ENCODE measurements at places on chromosomes 1 and 21.

DNA sequence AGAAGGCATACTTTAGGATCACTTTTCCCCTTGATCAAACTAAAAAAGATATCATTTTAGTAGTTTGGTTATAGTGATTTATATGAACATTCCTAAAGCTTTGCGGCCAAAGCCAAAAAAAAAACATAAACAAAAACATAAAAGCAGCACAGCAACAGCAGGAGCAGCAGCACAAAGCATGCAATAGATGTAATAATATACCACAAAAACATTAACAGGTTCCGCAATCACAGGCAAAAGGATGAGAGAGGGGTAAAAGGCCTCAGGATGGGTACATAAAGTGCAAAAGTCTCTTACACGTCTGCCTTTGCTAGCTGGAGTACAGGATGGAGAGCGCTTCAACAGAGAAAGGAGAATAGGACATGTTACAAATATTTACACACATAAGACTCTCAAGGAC, 119.0 kb downstream of the COQ8A start:
- no peak for DNase-seq

DNA sequence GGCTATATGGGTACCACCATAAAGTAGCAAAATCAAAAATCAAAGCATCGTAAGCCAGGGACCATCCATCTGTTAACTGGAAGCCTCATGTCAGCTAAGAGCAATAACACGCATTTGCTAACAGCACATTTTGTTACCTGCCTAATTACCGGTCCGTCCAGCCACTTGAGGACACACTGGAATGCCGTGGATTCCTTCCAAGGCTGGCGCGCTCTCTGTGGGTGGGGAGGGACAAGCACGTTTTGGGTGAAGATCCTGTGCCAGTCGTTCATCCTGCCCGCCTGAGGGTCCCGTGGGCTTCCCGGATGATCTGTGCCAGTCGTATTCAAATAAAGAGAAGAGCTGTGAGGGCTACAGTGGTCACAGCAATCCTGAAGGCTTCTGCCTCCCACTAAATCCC, 6.2 kb downstream of the NPHP4 start:
- no peak for DNase-seq

GRCh38 chr1:17488995-17489767, 49.7 kb upstream of the RCC2 start:
- DNase-seq, result no peak

DNA sequence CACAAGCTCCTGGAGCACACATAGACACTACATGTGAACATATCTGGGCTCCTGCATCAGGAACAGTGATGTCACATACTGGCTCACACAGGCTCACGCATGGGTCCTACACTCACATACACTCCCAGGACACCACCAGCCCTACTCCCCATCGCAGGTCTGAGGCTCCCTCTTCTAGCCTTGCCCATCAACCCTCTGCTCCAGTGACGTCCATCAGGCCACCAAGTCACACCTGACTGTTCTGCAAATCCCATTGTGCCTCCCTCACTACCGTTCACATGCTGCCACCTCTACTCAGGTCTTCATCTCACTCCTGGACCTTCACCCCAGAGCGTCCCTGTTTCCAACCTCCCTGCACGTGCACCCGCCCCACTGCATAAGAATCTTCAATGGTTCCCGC, 18.1 kb downstream of the TFAP2E start:
- DNase-seq, result no peak

- DNase-seq, result peak; percentile 68
Measured at GRCh38 chr1:224733027-224733911, 117.2 kb downstream of the CNIH3 start.

DNA sequence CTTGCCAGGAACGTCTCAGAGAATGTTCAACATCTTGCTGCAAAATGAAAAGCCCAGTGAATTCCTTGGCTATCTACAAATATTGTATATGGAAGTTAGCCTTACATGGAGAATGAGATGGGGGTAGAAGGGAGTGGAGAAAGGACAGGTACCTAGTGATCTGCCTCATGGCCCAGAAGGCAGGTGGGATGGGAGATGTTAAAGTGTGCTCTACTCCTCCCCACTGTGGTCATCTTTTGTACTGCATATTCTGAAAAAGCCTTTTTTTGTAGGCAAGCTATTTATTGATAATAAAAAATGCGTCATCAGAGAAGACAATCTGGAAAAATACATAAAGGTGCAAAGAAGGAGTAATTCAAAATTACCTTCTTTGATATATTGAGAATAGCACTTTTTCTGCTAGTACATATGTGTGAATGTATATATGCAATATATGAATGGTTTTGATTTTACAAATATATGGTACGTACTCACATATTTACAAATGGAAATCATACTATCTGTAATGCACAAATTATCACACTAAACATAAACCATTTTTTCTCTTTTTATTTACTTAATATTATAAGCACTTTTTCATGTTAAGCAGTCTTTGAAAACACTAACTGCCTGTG, 19.1 kb upstream of the SLC5A9 start:
- DNase-seq, result peak; percentile 56

GRCh38 chr1:70227439-70227838, 6.3 kb downstream of the SRSF11 start:
- no peak for DNase-seq

- DNase-seq, result no peak
Measured at GRCh38 chr1:24654010-24654409, 10.9 kb downstream of the SRRM1 start.

GRCh38 chr1:195584870-195585624, 1023.2 kb downstream of the KCNT2 start:
- no peak for DNase-seq

GRCh38 chr1:203537806-203538464, 44.0 kb downstream of the OPTC start:
- peak; percentile 46 for DNase-seq

DNA sequence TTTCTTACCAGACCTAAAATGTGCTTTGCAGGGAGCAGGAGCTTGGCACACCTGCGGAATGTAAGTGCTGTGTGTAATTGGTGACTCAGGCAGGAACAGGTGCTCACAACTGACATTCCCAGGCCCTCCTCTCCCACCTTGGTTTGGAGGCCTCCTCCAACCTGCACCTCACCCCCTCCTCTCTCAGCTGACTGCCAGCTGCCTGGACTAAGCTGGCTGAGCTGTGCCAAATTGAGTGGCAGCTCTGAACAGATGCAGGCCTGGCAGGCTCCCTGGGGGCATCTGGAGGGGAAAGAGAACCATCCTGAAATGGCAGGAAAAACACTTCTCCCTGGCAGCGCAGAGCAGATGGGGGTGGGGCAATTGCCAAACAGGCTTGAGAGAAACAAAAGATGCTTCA, 91.7 kb upstream of the PGBD5 start:
- DNase-seq, result peak; percentile 30

Data from NCI-H774 (cell line).